ENCODE measurements at places on chromosomes 7 and 10.

GRCh38 chr7:33842150-33842549 lies 63.2 kb upstream of the BMPER start:
- DNase-seq, result no peak

GRCh38 chr10:6643962-6644361 lies 63.9 kb upstream of the PRKCQ start:
- DNase-seq, result no peak

DNA sequence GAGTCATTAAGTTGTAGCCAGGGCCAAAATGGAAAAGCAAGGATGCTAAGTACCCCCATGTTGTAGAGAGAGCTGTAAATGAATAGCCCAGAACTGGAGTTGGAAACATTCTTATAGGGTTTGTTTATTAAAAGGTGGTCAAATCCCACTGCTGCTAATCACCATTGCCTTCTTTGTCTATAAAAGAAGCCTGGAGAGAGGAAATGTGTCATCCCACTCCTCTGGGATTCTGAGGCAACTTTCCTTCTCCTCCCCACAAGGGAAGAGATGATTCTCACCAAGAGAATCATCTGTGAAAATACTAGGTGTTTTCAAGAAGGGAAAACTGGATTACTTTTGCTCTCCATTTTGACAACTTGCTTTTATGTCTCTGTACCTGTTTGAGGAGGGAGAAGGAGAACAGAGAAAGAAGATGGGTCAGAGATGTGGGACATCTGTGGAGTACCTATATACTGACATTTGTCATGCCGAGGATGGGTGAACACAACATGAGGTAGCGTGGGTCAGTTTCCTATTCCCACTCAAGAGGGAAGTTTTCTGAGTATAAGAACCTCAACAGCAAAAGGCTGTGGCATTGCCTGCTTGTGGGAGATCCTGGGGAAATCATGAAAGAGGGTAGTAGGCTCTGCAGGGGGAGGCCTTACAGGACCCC lies 262.2 kb downstream of the KIF20B start:
- no peak for DNase-seq

DNA sequence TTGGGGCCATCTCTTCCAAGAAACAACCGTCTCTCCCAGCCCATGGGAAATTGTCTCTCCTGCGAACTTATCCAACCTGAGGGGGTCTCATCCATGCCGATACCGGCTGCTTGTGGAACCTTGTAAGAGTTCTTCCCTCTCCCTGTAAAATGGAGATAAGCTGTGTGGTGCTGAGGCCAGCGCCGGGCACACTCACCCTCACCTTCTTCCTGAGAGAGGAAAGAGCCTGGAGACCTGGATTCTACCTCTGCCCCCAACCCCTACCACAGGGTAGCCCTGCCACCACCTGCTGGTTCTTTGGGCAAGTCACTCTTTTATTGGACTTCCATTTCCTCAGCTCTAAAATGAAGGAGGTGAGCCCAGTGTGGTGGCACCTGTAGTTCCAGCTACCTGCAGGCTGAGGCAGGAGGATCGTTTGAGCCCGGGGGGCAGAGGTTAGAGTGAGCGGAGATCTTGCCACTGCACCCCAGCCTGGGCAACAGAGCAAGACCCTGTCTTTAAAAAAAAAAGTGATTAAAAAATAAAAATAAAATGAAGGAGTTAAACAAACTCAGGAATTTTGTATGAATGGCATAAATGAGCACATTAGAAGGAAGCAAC lies 38.4 kb upstream of the PSAP start:
- DNase-seq, result no peak

GRCh38 chr7:32936689-32937088 lies 20.6 kb upstream of the FKBP9 start:
- DNase-seq, result no peak

DNA sequence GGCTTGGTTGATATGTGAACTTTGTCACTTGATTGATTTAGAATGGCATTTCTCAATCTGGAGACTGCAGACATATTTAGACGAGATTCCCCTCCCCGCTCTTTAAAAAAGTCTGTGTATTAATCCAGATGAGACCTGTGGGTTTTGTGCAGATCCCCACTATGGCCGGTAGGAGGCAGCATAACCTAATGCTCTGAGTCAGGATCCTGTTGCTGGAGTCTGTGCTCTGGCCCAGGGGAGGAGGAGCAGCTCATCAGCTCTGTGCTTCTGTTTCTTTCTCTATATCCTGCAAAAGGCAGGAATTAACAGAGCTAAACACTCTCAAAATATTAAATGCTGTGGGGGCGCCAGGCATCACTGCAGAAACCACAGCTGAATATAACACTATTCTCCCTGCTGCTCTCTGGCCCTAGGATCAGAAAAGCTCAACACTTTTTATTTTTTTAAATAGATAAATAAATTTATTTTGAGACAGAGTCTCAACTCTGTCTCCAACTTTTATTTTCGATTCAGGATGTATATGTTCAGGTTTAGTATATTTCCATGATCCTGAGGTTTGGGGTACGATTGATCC lies 23.9 kb upstream of the SEPHS1 start:
- DNase-seq, result peak; percentile 45

DNA sequence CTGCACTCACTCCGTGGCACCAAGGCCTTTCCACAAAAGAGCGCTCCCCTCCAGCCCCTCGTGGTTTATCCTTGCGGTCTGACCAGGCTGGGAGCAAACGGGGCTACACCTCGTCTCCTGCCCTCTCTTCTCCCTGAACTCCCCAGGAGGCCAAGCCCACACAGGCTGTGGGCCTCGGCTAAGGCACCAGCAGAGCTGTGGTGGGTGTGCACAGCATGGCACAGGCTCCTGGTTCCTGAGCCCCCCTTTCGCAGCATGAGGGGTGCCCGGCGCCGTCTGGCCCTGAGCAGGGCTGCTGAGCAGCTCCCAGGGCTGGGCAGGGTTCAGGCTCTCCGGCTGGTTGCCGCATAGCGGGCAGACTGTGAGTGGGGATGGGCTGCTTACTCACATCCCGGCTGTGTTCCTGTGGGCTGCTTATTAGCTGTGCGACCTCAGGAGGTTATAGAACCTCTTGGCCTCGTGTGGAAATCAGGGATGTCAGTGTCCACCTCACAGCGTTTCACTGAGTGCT lies 90.4 kb downstream of the ZMIZ1 start:
- DNase-seq, result no peak

GRCh38 chr7:150940431-150941102 lies 37.6 kb downstream of the KCNH2 start:
- no peak for DNase-seq

DNA sequence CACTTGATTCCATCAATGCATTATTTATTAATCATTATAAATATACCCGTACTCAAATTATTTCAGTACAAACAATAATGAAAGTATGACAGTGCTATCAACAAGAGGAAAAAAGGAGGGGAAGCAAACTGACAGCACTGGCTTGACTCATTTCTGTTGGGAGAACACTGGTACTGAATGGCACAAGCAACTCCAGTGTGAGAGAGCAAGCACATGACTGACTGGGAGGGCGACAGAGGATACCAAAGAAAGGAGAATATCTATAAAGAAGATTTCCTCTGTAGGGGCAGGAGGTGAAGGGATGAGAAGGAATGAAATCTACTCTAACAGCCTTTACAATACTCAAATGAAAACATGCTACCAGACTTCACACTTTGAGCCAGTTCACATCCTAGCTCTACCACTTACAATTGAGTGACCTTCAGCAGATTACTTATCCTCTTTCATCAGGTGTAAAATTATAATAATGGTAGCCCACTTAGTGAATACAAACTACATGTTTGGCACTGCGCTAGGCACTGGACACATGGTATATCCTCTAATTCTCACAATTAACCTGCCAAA lies 1.5 kb downstream of the USP54 start:
- DNase-seq, result peak; percentile 9

GRCh38 chr10:71347587-71348395 lies 28.7 kb downstream of the SLC29A3 start:
- no peak for DNase-seq

DNA sequence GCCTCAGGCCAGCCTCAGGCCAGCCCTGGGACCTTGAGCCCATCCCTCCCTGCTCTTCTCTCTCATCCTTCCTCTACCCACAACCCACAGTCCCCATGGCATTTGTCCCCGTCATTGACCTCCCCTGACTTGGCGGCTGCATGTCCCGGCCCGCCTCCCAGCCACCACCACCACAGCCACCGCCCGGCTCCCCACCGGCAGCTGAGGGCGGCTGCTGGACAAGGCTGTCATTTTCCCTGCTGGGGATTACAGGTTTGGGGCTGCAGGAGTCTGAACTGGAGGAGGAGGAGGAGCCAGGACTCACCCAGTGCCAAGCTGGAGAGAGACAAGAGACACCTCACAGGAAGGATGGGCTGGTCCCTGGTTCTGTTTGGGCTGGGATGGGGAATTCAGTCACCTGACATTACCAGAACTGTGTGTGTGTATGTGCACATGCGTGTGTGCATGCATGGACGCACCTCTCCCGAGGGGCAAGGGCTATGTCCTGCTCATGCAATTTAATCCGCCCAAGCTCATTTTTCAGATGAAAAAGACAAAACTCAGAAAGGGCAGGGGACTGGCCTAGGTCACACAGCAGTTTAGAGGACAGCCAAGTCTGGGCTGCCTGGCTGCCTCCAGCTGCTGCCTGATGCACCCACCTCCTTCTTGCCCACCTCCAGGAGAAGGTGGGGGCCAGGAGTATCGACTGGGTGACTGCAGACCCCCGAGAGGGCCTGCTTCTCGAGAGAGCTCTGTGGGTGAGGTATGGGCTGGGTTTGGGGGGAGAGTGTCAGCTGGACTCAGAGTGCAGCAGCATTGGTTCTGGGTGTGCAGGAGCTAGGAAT lies 113.1 kb downstream of the ZMIZ1 start:
- DNase-seq, result no peak

DNA sequence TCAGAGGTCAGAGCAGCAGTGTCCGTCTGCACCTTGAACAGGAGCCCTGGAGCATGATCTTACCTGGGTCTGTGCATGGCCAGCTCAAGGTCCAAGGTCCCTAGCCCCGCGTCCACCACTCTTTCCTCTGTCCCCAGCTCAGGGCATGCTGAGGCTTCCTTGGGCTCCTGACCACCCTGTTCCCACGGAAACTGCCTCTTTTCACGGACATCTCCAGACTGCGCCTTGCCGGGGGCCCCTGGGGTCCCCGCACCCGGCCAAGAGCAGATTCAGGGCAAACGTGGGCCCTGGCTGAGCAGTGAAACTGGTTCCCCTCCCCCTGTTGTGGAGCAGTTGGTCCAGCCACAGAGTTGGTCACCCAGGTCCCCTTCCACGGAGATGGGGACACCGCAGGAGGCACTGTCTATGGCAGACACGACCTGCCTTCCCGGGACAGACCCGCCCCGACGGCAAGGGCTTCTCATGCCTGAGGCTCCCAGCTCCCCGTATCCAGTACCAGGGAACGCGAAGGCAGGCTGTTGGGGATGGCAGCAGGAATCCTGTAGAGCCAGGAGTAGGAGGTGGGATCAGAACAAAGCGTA lies 217.4 kb upstream of the PPP2R2D start:
- no peak for DNase-seq

- no peak for DNase-seq
Measured at GRCh38 chr10:86401588-86402282, 35.1 kb upstream of the GRID1 start.

DNA sequence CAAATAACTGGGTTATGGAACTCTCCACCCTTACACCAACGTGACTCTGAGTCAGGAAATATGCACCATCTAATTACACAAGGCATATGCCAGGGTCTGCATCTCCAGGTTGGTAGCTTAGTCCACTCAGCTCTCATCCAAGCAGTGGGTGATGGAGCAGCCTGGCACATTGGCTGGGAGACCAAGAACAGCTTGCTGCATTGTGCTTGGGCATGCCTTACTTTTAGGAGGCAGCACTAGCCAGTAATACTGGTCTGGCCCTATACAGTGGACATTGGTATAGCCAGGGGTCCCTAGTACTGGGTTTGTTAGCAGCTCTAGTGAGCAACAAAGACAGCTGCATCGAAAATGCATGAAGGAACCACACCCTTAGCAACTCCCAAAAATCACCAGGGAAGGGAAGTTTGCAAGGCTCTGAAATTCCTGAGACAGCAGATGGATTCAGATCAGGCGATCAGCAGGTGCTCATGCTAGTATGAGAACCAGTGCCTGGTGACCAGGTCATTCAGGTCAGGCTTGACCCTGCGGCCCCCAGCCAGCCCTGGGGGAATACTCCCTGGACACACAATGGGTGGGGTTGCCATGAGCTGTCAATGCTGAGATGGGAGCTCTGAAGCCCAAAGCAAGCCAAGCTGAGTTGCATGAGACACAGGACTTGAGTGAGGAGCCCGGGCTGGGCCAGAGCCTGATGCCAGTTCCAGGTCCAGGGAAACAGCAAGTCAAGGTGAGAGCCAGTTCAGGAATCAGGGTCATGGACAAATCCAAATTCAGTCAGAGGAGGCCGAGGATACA lies 217.9 kb upstream of the ZMIZ1 start:
- no peak for DNase-seq

GRCh38 chr7:141333459-141333858 lies 217.8 kb upstream of the AGK start:
- no peak for DNase-seq

DNA sequence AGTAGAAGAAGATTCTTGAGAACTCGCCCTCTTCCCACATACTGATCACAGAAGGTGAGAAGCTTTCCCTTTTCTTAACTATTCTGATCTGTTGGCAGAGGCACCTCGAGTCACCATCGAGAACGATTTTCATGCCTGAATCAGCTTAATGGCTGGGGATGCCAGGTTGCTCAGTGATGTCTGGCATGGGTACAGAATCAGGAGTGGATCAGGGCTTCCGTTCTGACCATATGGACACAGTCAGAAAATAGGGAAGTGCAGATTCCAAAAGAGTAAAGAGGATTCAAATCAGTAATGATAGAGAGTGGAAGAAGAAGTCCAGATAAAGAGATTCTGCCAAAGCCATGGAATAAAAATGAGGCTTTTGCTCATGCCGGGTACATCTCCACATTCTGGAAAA lies 52.0 kb upstream of the GRB10 start:
- no peak for DNase-seq

DNA sequence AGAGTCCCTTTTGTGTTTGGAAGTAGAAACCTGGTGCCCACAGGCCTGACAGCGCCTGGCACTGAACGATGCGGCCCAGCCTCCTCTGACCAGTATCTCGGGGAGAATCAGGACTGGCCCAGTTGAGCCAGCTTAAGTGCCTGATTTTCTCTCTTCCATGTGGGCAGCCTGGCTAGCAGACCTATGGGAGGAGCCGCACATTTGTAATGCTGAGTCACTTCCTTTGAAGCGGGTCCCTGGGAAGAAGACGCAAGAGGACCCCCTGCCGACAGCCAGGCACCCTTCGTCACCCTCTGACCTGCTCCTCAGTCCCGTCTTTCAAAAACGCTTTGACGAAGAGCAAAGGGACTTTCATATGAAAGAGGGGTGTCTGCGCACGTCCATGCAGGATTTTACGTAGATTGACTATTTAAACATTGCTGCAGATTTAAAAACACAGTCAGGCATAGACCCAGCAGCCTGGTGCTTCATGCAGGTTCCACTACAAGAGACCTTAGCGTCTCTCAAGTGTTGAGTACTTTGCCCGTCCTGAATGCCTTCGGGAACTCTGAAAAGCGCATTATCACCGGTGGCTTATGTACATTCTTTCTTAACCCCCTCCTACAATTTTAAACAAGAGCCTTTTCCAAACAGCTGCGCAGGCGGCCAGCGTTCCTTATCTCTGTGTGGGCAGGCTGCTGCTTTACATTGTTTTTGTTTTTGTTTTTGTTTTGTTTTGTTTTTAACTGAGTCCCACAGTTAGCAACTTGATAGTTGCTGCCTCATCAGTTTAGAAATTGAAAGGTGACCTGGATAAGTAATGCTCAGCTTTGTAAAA lies 36.5 kb upstream of the AP5Z1 start:
- DNase-seq, result no peak
